ENCODE measurements at places on chromosomes 2 and 18.
A peak's percentile ranks its signal among the peaks of the same experiment; 100 is the strongest.

DNA sequence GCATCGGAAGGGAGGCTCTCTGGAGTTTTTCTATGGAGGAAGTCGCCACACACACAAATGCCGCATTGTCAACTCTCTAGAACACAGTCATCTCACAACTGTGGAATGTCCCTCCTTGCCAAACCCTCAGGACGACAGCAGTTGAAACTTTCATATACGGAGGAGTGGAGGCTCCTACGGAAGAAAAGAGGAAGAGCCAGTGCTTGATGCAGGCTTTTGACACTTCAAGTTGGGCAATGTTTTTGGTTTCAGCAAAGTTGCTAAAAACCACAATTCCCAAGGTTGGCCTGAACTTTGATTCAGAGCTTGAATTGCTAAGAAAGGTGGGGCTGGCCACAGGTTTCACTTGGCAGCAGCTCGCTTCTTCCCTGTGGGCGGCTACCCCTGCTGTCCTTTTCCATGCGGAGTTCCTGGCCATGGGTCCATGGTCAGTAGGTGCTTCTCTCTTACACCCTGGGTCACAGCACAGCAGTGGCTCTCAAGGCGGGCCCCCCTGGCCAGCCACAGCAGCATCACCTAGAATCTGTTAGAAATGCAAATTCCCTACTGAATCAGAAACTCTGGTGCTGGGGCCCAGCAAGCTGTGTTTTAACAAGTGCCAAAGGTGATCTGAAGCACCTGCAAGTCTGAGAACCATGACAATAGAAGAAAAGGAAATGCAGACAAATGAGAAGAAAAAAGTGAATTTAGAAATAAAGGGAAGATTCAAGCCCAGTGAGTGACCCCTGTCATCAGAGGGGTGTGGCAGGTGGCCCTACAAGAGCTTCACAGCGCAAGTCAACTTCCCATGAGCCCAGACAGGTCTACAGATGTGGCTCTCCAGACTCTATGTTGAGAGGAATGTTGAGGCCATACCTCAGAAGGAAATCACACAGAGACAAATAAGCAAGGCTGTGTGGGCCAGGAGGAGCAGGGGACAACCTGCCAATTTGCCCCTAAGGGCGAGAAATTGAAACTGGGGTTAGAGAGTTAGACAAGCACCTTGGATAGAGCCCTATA, 856.4 kb downstream of the RNF144A start:
- no peak for DNase-seq

DNA sequence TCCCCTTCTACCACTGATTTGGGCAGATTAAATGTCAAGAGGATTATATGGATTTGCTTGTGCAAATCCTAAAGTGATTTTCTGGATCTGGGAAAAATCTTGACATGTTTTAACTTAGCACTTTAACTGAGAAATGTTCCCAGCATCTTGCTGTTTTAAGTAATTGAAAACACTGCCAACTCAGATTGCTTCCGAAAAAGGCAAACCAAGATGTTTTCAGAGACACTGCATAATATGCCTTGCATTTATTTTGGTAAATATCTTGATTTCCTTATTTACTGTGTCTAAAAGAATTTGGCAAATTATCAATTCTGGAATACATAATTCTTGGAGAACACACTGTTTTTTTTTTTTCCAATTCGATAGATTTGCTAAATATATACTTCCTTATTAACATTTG, 385.0 kb upstream of the FAM98A start:
- no peak for DNase-seq

DNA sequence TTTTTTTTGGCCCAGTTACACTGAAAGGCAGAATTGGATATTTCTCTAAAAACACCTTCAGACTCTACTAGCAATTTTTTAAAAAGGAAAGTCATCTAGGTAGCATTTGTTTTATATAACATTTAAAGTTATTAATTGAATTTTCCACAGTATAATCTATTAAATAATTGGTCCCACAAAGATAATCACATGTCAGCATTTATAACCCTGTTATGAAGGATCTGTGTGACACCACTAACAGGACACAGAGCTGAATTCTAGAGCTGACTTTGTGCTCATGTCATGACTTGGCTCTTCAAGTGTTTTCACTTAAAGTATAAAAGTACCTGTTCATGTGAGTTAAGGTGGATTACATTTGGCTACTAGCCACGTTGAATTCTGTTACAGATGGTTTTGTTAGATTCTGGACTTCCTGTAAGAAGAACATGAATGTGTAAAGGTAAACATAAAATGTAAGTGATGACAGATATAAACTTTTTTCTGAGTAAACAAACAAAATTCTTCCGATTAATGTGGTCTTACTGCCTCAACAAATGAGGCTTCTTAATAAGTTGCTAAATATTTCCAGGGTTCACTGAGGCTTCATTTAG, 69.1 kb upstream of the PROKR1 start:
- no peak for DNase-seq

DNA sequence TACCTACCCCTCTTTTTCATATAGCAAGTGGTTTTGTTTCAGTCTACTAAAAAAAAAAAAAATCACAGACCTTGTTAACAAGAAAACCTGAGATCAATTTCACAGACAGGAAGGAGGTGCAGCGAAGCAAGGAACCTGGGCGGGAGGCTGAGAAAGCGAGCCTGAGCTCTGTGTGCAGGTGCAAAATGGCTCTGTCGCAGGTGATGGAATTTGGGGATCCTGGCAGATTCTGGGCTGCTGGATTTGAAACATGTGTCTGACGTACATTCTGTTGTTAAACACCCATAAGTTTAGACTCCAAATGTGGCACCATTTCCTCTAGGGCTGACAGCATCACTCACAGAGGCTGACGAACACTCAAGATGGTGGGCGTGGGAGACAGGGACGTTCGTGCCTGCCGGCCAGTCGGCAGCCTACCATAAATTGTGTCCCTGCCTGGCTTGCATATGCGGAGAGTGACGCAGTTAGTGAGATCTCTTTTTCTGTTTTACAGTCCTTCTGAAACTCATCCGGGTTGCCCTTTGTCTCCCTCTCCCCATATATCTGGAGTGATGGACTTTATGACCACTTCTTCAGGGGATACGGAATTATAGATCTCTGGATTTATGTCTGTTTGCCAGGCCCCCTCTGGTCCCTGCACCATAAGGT, 8.8 kb upstream of the DDX1 start:
- no peak for DNase-seq

DNA sequence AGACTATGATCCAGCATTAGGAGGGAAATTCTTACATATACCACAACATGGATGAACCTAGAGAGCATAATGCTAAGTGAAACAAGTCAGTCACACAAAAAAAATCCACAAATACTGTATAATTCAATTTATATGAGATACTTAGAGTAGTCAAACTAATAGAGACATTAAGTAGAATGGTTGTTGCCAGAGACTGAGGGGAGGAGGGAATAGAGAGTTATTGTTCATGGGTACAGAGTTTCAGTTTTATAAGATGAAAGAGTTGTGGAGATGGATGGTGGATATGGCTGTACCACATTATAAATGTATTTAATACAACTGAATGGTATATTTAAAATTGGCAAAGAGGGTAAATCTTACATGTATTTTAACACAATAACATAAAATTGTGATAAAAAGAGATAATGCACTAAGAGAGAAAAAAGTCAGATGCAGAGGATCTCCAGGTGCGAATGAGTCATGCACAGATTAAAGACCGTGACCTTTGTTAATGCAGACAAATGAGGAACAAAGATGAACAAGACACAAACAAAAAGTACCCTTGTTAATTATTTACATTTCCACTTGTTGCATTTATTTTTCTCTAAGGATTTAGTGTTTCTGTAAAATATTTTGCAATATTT, 541.7 kb upstream of the MEX3C start:
- no peak for DNase-seq

GRCh38 chr2:10303694-10304378, 1.1 kb downstream of the HPCAL1 start:
- DNase-seq: peak; percentile 58

DNA sequence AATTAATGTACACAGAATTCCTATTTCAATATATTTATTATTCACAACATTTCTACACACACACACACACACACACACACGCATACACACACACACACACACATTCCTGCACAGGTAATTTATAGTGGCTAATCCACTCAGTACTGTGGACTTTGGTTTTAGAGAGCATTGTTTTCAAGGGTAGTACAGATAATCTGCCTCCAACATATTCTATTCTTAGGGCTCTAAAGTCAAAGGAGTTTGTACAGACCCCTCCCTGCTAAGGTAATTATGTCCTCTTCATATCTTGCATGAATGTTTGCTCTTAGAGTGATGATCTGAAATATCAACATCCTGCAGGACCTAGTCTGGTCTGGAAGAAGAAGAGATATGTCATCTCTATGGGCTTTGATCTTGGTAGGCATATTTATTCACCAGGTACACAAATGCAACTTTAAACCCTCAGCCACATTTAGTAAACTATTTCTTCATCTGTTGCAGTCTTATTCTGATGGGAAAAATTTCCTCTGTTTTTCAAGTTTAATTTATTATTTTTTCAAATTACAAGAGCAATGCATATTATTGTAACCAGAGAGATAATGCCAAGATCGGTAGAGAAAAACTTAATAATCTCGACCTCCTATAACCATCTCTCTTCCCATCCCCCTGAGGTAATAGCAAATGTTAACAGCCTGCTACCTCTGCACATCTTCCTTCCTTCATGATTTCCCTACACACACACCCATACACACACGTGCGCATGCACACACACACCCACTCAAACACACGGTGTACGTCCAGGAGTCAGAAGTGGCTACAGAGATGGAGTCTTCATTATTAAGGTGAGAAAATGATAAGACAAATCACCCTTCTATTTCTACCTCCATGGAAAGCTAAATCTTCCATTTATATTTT, 18.3 kb upstream of the POLE4 start:
- no peak for DNase-seq

DNA sequence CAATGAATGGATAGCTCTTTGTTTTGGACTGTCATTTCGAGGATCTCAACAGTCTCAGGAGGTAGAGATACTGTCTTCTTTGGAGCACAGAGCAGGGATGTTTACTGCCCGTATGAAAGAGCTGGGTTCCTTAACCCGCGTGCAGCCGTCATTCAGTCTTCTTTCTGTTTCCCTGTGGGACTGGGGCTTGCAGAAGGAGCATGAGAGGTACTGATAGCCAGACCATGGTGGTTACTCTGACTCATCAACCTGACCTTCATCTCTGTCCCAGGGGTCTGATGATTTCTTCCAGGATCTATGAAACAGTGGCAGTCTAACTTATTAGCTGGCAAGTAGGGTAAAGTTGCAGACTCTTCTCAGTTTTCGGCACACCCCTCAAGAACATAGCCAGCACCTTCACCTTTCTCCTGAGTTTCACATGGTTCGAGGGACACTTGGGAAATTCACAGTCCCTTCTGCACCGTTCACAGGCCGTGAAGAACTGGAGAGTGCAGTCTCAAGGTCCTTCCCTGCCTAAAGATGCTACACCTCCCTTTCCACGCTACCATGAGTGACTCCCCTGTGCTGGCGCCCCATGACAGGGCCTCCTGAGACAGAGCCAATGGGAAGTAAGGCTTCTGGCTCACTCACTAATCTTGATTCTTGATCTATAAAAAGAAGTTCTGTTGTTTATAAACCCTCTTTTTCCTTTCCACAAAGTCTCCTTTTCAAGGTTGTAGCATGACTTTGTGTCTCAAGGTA, 226.2 kb downstream of the MC4R start:
- no peak for DNase-seq

GRCh38 chr2:199460101-199460671, 2.4 kb upstream of the SATB2 start:
- no peak for DNase-seq

- DNase-seq: peak; percentile 83
Observed at GRCh38 chr2:216636551-216637450, 3.6 kb downstream of the IGFBP2 start.

DNA sequence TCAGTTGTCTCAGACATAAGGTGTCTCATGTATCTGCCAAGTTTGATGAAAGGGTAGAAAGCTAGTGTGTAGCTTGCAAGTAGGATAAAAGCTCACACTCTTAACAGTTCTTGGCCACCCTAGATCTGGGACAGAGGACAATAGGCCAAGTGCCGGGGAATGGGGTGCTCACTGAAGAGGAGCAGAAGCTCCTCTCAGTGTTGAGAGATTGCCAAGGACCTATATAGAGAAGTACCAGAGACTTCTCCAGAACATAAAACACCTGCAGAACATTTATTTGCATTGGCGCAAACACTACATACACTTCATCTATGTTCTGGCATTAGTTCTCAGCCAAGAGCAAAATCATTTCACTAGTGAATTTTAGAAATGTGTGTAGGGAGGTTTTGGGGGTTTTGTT, 2.9 kb upstream of the GTF3C3 start:
- no peak for DNase-seq

- DNase-seq: peak; percentile 29
Observed at GRCh38 chr2:188278388-188279092, 13.1 kb upstream of the GULP1 start.

DNA sequence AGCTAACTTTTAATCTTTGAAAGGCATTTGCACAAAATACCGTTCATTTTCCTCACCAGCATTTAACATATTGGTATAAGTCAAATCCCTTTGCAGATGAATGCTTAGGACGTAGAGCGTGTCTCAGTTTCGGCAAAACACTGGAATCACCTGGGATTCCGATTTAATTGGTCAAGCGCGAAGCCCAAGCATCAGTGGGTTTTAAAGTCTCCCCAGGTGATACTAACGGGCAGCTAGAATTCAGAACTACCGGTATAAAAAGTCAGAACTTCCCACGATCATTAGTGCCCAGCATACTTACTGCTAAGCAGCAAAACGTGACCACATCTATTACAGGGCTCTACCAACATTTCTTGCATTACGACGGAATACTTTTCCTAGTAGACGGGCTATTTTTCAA, 24.6 kb downstream of the ALPK2 start:
- DNase-seq: no peak

GRCh38 chr2:39858677-39859076, 79.6 kb upstream of the THUMPD2 start:
- DNase-seq: no peak

DNA sequence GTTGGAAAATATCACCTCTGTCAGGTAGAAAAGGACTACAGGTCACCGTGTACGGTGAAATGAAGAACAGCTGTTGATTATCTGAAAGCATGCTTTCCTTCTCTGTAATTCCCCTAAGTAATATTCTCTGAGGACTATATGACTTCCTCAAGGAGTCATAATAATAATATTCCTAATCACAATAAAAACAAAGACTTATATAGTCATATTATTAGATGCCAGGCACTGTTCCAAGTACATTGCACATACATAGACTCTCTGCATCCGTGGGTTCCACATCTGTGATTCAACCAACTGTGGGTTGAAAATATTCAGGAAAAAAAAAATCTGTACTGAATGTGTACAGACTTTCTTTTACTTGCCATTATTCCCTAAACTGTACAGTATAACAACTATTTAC, 512.4 kb upstream of the ID2 start:
- DNase-seq: no peak

GRCh38 chr18:48781988-48782363, 168.8 kb downstream of the SMAD7 start:
- no peak for DNase-seq

DNA sequence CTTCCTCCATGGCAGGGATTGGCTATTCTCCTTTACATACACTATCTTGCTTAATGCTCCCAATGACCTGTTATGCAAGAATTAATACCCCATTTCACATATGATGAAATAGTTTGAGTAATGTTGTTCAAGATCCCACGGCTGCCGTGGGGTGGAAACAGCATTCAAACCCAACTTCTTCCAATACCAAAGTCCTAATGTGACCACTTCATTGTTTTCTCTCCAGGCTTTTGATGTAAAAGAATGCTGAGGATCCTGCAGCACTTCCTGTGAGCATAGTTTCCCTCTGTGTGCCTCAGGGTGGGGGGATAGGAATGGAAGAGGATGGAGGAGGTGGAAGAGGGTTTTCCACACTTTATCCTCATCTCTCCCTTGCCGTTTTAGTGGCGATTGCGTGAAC, 199.4 kb downstream of the IRS1 start:
- peak; percentile 11 for DNase-seq
